Omental fat pad (tissue), 4 donors: ENCODE measurements at places on chromosomes 13 and 19. TPM values are rescaled to one million over a fixed set of nuclear protein-coding genes. Genes with fewer than 3 reads are reported as not detected.

DNA sequence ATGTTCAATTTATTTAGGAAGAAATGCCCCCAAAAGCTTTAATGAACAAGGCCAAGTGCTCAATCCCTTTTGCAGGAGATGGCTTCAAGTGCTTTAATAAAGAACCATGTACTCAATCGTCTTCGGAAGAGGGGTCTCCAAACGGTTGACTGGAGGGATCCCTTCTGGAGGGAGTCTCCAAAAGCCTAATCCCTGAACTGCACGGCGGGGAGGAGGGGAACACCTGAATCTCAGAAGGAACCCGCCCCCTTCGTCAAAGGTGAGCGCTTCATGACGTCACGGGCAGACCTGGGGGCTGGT is 505 bp downstream of the PAF1 start:
- DNase-seq = no peak

DNA sequence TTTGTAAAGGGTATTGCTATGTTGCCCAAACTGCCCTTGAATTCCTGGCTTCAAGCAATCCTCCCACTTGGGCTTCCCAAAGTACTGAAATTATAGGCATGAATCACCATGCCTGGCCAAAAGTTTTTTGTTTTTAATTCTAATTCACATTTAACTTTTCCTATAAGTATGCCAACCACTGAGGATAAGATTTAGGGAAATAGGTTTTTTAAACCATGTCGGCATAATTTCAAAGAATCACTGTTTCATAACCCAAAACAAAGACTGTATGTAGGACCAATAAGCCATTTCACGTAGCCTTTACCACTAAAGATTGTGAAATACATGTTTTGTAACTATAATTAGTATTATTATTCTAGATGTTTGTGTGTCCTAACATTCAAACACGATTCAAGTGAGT is 8.2 kb downstream of the ZDHHC20 start:
- DNase-seq = no peak

DNA sequence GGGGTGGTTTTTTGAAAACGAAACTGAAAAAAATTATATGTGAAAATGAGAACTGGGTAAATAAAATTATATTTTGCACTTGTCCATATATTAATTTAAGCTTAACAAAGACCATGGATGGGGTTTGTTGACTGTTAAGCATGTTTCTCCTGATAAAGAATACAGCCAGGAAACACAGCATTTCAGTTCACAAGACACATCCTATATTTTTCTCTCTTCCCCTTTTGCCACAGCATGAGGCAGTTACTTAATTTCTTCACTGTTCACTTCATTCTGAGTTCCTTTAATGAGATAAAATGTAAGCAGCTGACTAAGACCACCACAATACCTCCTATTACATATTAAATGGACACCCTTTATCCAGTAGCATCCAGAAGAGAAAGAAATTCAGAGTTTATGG is 64.0 kb downstream of the RXFP2 start:
- no peak for DNase-seq

The CDC34 gene
- 65.7 TPM for total RNA-seq

- no peak for DNase-seq
Measured at GRCh38 chr13:114057166-114058050, 75.0 kb downstream of the RASA3 start.

DNA sequence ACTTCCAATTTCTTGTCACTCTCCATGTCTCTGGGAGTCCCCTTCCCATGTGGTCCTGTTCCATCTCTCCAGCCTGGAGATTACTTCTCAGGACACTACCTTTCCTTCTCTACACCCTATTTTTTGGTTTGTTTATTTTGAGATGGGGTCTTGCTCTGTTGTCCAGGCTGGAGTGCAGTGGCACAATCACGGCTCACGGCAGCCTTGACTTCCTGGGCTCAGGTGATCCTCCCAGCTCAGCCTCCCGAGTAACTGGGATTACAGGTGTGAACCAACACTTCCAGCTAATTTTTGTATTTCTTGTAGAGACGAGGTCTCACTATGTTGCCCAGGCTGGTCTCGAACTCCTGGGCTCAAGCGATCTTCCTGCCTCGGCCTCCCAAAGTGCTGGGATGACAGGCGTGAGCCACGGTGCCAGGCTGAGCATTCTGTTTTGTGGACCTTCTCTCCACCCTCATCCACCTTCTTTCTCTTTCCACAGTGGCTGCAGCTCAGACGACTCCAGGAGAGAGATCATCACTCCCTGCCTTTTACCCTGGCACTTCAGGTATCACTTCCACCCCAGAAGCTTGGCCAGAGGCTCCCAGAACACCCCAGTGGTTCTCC is 644 bp downstream of the HCST start:
- DNase-seq = no peak

GRCh38 chr13:43298816-43299215 is 275.4 kb downstream of the DNAJC15 start:
- no peak for DNase-seq

The CCL25 gene
- total RNA-seq = not detected

The LRRC63 gene
- not detected for total RNA-seq
